RWPE2 (cell line): ENCODE measurements at places on chromosomes 2 and 18.

GRCh38 chr2:56687169-56687568 lies 503.4 kb downstream of the CCDC85A start:
- no peak for DNase-seq

DNA sequence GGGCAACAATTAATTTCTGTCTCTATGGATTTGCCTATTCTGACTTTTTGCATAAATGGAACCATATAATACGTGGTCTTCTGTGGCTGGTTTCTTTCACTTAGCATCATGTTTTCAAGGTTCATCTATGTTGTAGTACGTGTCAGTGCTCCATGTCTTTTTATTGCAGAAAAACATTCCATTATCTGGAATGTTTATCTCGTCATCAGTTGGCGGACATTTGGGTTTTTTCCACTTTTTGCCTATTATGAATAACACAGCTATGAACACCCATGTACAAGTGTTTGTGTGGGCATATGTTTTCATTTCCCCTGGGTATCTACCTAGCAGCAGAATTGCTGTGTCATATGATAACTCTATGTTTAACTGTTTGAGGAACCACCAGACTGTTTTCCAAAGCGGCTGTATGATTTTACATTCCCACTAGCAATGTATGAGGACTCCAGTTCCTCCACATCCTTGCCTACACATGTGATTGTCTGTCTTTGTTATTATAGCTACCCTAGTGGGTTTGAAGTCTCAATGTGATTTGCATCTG lies 49.9 kb downstream of the MYO7B start:
- no peak for DNase-seq

GRCh38 chr2:231188506-231189170 lies 9.8 kb upstream of the ARMC9 start:
- DNase-seq: no peak

GRCh38 chr2:8115456-8115855 lies 566.4 kb upstream of the ID2 start:
- no peak for DNase-seq

DNA sequence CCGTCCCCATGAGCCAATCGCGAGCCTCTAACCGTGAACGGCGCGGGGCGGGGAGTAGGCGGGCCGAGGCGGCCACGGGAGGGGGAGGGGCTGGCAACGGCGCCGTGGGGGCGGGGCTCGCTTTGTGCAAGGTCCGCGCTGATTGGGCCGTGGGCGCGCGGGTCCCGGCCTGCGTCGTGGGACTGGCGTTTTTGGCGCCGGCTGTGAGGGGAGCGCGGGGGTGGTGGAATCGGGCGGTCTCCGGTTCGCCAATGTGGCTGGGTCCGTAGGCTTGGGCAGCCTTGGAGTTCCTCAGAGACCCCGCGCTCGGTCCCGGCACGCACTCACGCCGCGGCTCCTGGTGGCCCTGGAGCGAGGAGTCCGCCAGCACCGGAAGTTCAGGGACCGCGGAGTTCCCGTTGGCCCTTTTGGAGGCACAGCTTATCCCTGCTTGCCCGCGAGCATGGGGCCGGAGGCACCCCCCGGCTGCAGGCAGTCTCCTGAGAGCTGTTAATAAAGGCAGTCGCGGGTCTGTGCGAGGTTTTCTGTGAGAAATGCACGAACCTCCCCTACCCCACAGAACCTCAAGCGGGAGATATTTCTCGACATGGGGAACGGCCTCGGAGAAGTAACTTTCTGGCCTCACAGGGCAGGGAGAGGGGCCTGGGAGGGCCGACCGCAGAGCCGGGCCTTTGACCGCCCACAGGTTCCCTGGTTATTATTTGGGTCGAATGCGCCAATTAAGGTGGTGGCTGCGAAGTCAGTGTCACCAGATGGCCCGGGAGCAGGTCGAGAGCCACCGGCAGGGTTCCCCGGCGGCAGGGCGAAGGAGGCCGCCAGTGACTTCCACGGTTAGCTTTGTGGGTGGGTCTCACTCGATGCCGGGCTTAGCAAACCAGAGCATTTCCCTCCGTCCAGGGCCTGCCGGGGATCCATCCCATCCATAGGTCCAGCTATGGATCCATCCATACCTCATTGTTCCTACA lies 574 bp upstream of the NCL start:
- no peak for DNase-seq

- DNase-seq: no peak
These were observed 146.3 kb downstream of the ARL6IP6 start for GRCh38 chr2:152864601-152865149.

DNA sequence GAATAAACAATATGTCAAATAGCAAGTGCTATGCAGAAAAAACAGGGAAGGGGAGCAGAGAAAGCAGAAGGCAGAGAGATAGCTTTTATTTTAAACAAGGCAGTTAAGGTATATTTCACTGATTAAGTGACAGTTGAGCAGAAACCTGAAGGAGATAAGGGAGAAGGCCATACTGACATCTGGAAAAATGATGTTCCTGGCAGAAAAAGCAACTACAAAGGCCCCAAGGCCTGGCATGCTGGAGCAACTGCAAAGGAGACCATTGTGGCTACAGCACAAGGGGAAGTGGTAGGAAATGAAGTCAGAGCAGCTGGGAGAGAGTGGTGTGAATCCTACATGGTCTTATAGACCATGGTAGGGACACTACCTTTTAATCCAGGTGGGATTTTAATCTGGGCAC lies 8.9 kb upstream of the PCBP1 start:
- DNase-seq: no peak

DNA sequence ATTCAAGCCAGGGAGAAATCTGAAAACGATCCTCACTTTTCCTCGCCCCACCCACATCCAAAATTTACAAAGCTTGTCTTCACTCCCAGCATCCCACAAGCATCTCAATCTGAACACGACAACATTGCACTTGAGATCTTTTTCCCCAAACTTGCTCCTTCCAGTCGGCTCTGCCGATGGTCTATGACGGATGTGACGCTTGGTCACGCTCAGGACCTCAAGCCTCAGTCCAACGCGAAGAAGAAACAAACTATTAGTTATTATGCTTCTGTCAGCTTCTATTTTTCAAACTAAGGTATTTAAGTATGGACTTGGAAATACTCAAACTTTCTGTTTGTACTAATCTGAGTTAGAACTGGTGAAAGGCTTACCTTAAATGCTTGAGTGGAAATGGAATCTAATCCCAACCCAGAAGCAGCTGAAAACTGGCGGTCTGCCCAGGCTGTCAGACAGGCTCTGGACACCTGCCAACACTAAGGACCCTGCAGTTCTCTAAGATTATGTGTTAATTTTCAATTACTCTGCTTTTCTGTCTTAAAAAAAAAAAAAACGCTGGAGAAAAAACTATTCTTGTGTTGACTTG lies 132.1 kb upstream of the DNMT3A start:
- DNase-seq: no peak

GRCh38 chr18:24601585-24601984 lies 141.1 kb downstream of the HRH4 start:
- no peak for DNase-seq

- DNase-seq: no peak
These were observed 49.0 kb downstream of the ZDBF2 start for GRCh38 chr2:206323486-206323885.

DNA sequence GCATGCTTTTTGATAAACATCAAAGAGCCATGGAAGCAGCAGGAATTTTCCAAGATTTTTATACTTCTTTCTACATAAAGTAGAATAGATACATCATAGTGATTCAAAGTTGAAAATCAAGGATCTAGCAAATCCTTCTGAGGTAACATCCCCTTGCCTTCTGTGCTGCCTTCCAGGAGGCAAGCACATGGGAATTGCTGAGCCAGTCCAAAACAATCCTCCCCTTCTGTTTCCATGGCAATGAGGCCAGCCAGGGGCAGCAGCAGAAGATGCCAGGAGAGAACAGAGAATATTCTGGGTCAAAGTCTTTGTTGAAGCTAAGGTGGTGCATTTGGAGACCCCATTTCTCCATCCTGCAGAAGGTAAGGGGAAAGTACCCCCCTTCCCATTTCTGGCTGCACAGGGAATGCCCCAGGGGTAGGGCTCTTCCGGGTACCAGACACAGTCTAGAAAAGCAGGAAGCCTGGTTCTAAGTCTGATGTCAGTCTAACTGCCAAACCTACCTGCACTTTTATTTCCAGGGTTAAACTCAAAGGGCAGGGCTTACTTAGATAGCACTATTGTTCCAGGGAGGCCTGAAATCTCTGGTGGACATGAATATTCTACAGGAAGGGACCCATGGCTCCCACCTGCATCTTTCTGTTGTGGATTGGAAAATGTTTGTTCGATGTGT lies 22.1 kb downstream of the CENPA start:
- no peak for DNase-seq

DNA sequence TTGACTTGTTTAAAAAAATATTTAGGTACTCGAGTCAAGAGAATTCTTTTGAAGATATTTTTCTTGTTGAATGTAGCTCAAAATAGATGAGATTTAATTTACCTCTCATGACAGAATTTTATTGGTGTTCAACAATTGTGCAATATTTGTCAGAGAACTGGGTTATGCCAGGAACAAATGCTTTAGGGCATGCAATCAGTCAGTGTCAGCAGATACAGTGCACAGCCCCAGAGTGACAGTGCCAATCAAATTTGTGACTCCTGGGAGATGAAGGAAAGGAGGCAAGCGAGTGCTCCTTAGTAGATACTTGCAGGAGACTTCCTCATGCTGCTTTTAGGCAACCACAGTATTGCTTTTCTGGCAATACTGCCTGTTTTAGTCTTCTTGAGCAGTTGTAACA lies 81.2 kb upstream of the DSEL start:
- no peak for DNase-seq
